ENCODE measurements at places on chromosomes 6 and 20. TPM values are rescaled to one million over a fixed set of nuclear protein-coding genes. Genes with fewer than 3 reads are reported as not detected.

The DLL1 gene
- 3.8 TPM for total RNA-seq

DNA sequence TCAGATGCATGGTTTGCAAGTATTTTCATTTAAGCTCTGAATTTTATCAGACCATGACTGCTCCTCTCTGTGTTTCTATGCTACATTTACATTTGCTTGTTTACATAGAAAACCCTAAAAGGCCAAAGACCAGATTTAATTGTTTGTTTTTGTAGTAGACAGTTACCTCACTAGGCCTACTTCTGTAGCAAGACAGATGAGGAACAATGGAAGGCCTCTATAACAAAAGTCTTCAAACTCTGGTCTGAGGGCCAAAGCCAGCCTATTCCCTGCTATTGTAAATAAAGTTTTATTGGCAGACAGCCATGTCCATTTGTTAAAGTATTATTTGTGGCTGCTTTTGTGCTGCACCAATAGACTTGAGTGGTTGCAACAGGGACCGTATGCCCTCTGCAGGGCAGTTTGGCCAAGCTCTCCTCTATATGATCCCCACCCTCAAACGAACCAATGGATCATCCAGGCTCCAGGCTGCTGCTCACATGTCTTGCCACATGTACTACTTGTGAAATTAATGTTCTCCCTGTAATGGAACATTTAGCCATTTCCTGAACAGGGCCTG lies 182.0 kb downstream of the DOK5 start:
- no peak overlapping the region for H3K27ac ChIP-seq
- no peak for DNase-seq
- no peaks in the 10 kb centered on the region for H3K36me3 ChIP-seq

DNA sequence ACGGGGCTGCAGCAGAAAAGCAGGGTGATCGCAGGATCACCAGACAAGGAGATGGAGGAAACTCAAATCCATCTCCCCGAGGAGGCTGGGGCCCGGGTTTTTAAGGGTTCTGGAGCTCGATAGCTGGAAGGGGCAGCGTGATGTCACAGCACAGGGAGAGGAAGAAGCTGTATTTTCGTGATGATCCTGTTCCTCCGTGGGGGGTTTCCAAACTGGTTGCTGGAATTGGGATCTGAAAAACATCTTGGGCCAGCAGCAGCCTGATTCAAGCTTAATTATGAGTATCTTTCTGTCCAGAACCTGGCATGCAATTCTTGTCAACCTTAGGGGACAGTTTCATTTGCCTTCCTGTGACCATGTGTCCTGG lies 4.1 kb downstream of the CST7 start:
- peaks cover 3% of the 10 kb centered on the region for H3K27me3 ChIP-seq
- H3K27ac ChIP-seq = no peak overlapping the region
- H3K4me1 ChIP-seq = no peaks in the 10 kb centered on the region
- no peak for DNase-seq
- H3K4me3 ChIP-seq = no peak overlapping the region

DNA sequence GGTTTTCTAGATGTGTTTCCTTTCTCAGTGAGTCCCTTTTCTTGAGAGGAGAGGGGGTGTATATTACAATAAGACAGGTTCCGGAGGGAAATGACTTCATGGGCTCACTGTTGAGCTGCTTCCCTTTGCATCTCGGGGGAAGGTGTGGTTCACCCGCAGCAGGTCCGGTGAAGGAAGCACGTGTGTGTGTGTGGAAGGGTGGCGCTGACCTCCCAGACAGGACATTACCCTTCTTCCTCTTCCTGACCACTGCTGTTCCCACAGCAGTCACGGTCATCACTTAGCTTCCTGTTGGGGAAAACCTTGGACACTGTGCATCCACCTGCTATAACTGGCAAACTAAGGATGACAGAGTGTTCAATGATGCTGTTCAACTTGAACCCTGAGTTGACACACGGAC lies 83.6 kb downstream of the PLEKHG1 start:
- no peaks in the 10 kb centered on the region for H3K27me3 ChIP-seq
- no peaks in the 10 kb centered on the region for H3K36me3 ChIP-seq
- H3K27ac ChIP-seq = peak overlapping the region; percentile 17
- H3K4me3 ChIP-seq = no peak overlapping the region
- DNase-seq = no peak
